ENCODE measurements at places on chromosomes 5 and 9.
A peak's percentile ranks its signal among the peaks of the same experiment; 100 is the strongest.

GRCh38 chr5:159737263-159737662 is 179.0 kb upstream of the ADRA1B start:
- DNase-seq = no peak

DNA sequence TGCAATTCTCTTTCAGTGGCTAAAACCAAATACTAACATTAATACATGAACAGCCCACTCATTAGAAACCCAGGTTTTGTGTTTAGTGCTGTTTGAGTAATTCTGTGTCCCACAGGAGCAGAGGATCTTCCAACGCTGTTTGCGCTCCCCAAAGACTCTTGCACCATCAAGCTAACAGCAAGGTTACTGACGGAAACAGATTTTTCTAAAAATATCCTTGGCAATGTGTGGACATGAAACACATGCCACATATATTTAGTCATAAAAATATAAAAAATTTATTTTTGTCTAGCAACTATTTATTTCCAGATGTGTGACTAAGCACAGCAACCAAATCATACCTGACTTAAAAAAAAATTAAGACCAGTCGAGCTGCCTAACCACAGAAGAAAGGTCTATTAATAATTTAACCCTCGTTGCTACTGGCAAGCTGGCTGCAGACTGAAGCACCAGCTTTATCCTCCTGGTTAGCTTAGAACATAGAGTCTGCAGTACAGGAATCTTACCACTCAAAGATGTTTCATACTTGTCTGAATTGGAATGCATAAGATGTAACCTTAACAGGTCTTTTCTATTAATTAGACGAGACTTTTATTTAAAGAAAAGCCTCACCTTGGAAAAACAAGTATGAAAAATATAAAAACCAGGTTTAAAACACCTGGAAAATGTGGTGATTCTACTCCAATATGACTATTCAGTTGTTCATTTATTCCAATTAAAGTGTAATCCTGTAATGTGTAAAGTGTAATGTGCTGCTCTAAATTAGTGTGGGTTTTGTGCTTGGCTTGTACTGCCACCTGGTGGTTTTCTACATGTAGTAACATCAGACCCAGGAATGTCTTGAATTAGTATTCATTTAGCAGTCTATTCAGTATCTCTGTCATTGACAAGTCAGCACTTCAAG is 272.5 kb downstream of the EPB41L4A start:
- DNase-seq = no peak

DNA sequence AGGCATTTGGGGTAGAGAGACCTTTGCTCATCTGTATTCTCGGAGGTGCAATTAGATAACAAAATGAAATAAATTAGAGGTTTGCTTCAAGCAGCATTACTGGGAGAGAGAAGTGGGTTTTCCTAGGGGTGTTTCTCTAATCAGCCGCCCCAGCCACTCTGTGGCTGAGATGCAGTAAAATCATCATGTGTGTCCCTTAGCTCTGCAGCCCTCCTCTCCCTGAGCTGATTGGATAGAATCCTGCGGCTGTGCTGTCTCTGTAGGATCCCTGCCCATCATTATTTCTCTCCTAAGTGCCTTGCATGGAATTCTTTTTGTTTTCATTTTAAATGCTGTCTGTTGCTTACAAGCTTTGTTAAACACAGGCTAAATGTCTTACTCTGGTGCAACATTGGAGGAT is 171.4 kb downstream of the SH3GL2 start:
- DNase-seq = no peak

DNA sequence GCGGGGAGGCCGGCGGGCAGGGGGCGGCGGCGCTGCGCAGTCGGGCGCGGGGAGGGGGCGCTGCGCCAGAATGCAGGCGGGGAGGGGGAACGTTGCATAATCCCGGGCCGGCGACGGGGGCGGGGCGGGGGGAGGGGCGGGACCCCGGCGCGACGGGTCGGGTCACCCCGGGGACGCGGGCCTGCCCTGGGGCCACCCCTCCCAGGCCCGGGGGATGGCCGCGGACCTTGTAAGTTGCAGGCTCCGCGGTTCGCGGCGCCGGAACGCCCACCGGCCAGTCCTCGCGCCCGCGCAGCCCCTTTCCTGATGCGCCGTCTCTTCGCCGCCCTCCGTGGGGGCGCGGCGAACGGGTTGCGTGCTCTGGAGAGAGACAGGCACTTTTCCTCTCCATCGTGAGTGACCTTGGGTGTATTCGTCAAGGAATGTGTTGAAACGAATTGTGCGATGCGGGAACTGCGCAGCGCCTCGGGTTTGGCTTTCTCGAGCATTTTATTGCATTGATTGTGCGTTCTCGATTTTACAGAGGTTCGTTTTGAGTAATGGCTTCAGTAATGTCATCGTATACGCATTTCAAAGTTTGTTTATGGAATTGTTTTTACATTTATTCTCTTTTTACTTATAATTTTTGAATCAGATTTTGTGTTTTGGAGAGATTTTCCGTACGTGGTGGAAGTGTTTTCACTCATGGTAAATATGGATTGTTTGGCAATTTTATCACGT is 802 bp downstream of the SPIN1 start:
- DNase-seq = peak; percentile 56

- DNase-seq = no peak
These were observed 38.9 kb upstream of the CTXN3 start for GRCh38 chr5:127609957-127610356.

DNA sequence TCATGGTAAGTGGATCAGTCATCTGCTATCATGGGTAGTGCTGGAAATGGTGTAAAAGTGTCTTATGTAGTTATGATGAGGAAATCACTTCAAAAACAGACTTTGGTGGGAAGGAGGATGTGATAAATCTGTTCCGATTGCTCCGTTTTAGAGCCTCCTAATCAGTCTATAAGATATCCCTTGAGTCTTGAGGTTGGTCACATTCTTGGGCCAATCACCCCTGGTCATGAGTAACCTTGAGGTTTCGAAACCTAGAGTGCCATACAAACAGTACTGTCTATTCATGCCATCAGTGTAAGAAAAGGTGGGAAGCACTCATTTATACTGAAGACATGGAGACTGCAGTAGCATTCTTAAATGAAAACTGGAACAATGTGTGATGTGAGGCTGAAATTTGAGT is 45.8 kb downstream of the LRRTM2 start:
- no peak for DNase-seq

DNA sequence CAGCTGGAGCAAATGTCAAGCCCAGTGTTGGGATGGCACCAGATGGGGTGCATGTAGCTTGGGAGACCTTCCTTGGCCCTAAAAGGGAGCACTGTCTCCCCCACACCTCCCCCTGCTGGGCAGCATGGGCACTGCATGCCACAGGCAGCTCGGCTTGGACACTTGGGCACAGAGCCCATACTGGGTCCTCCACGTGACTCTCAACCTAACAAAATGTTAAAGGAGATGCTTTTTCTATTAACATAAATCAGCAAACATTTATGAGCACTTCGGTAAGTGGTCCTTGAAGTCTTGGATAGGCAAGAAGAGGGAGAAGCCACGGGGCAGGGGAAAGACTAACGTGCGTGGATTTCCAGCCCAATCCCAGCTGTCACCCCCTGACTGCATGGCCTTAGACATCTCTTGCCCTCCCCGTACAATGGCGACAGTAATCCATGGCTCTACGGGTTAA is 23.9 kb upstream of the MAPK9 start:
- peak; percentile 67 for DNase-seq

- no peak for DNase-seq
These were observed 206.8 kb downstream of the SAXO1 start for GRCh38 chr9:18826248-18826647.

GRCh38 chr5:39713250-39713916 is 288.6 kb upstream of the DAB2 start:
- DNase-seq = no peak
